ENCODE measurements at places on chromosomes 2 and 18. TPM values are rescaled to one million over a fixed set of nuclear protein-coding genes. Genes with fewer than 3 reads are reported as not detected.
A peak's percentile ranks its signal among the peaks of the same experiment; 100 is the strongest.

ADAM23 gene
- 3.1 TPM for total RNA-seq

HOXD10 gene
- total RNA-seq = 1.8 TPM

SRD5A2 gene
- total RNA-seq = not detected

IFIH1 gene
- total RNA-seq = 8.3 TPM

SLC16A14 gene
- total RNA-seq = 8.2 TPM

DNA sequence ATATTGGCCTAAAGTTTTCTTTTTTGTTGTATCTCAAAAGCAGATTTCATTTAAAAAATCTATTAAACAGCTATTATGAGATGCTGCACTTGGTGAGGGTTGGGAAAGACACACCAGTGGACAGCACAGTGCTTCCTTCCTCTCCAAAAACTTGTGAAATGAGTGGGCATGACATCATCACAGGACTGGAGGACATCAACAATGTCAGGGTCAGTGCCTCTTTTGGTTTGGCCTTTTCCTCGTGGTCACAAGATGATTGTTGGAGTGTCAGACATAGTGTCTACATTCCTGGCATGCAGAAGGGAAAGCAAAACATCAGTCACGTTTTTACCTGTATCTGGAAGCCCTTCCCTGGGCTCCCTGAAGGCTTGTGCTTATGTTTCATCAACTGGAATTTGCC, 49.6 kb downstream of the IL1R2 start:
- no peak for DNase-seq

DNA sequence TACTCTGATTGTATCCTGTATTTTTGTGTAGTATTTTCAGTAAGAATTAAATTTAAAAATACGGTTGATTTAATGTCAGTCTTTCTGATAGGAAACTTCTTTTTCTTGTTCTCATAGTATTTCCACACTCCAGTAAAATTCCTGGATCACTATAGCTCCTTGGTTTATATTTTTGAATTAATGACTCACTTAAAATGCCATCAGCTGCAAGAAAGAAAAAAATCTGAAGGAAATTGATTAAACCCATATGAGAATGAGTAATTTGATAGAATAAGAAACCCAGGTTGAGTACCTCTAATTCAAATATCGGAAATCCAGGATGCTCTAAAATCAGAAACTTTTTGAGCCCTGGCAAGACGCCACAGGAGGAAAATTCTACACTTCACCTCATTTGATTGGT, 186.8 kb upstream of the RND3 start:
- no peak for DNase-seq

DNA sequence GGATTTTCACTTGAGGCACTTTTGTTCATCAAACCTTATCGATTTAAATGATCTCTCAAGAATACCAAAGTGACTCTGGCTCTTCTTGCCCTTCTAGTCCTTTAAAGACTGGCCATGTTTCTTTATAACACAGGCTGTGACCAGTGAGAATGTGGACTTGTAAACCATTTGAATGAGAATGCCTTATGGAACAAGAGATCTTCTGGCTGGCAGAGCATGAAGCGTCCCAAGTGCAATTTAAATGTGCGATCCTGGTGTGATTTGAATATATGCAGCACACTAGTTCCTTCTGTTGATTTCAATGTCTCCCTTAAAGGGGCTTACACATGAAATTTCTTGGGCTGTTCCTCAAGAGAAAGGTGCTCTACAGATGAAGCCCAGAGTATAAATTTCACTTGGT, 262.4 kb upstream of the CCDC68 start:
- no peak for DNase-seq

DNA sequence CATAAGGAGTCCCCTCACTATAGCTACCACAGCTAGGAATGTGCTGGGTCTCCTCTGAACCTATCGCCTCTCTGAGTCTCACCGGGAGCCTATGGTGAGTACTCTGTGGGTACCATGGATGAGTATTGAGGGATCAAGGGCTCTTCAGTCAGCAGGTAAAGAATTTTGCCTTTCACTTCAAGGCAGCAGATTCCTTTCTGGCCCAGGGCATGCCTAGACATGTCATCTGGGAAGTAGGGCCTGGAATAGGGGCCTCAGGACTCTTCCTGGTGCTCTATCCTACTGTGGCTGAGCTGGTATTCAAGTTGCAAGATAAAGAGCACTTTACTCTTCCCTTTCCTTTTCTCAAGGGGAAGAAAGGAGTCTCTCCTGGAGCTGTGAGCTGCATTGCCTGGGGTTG, 85.6 kb upstream of the LHCGR start:
- DNase-seq = no peak

DNA sequence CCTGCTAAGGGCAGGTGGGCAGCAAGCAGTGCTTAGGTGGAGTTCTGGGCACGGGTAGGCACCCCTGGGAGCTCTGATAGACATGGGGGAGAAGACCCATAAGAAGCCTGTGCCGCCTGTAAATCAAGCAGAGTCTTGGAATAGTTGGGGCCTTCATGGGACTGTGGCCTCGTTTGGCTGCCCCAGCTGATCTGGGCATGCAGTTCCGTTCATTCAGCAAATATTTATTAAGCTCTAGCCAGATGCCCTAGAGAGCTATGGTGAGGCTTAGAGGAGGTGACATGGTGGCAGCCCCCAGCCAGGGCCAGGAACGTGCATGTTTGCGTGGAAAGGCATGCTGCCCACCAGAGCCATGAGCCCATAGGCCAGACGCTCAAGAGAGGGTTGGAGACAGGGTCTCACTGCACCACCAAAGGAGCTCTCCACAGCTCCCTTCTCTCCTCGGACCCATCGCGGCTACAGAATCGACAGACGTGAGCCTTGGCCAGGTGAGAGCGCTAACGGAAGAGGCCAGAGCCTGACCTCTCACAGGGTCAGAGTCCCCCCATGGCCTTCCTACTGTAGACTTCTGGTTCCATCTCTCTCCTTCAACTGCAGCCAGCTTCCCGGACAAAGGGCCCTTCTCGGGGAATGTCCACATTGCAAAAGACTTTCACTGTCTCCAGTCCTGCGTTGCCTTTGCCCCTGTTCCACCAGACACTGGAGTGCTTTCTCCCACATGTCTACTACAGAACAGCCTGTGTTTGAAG, 135.7 kb downstream of the INHBB start:
- DNase-seq = no peak

DNA sequence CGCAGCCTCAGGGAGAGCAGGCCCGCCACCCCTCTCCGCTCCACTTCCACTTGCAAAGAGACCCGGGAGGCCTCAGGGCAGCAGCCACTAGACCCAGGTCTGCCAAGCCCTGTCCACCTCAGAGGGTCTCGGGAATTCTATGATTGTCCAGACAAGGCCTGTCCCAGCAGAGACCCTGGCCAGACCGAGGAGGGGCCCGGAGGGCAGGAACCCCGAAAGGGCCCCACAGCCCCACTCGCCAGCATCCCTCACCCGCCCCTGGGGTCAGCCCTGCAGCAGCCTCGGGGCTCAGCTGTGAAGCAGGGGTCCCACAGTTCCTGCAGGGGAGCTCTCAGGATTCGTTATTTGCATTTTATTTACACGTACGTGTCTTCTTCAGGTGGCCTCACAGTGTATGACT, 269.5 kb downstream of the EIPR1 start:
- no peak for DNase-seq

DNA sequence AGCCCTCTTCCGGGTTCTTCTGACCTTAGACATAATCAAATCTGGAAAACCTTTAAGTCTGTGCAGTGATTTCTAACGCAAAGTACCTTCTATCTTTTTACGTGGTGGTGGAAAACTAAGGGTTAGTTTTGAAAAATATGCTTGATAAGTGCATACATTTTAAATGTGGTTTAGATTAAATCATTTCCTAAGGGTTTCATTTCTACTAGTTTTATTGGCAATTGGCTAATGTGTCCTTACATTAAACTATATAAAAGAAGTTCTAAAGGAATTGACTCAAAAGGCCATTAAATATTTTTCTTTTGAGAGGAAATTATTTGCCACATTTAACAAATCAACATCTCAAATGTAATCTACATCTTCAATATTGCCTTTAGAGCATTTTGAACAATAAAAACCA, 268.3 kb upstream of the THUMPD2 start:
- no peak for DNase-seq

- DNase-seq = peak; percentile 66
Observed at GRCh38 chr18:55300421-55300935, 287.5 kb downstream of the TCF4 start.

DNA sequence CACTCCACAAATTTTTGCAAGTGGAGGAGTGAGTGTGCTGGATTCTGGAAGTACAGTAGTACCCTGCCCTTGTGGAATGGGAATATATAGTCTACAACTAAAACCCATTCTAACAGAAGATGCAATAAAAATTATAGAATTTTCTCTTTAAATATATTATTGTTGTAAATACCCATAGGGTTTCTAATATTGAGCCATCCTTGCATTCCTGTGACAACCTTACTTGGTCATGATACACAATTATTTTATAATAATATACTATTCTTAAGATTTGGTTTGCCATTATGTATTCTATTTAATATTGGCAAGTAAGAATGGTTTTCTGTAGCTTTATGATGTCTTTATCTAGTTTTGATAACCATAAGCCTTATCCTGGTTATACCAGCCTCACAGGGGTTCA, 52.2 kb downstream of the EML6 start:
- DNase-seq = no peak

- DNase-seq = peak; percentile 48
Observed at GRCh38 chr18:73923866-73924265, 223.8 kb downstream of the FBXO15 start.

DNA sequence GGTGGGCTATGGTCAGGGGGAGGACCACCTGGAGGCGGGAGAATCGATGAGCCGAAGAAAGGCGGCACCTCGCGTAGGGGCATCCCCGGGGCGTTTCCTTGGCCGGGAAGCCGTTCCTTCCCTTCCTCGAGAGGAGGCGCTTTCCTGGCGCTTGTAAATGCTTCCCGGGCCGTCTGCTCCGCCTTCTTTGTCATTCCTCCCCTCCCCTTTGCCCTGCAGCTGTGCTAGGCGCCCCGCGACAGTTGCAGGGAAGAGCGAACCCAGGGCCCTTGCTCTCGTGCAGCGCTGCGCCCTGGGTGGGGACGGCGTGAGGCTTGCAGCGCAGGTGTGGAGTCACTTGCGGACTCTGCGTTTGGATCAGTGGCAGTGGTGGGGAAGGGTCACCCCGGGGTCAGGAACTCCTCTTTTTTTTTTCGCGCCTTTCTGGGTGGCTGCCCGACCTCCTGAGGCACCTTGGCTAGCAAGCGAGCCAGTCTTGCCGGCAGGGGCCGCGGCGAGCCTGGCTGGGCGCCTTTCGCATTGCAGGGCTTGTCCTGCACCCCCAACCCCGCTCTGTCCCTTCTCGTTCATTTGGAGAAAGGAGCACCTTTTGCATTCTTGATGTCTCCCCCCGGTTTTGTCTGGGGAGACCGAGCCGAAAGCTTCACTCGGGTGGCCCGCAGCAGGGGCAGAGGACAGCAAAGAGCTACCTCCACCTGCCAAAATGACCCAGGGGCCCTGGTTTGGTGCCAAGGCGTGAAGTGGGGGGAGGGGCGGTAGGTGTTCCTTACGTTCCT, 858 bp downstream of the KCNS3 start:
- DNase-seq = peak; percentile 58
